T-helper 2 cell treated with Interferon-gamma antibody and Interleukin-4, amounts not matched to agents 100 ng/mL and 5 ng/mL, for 36 hours (primary cell): ENCODE measurements at places on chromosomes 6 and 20. TPM values are rescaled to one million over a fixed set of nuclear protein-coding genes. Genes with fewer than 3 reads are reported as not detected.

TMEM14A gene
- 23.8 and 25.5 TPM in 2 replicates for total RNA-seq

SIRPB2 gene
- not detected in 2 replicates for total RNA-seq

BAG2 gene
- 12.5 and 12.9 TPM in 2 replicates for total RNA-seq

RBM12 gene
- 130 TPM in 2 replicates for total RNA-seq

SAPCD1 gene
- 16.6 and 20.2 TPM in 2 replicates for total RNA-seq
